Left kidney (tissue), 8 donors: ENCODE measurements at places on chromosomes 5 and 9.

DNA sequence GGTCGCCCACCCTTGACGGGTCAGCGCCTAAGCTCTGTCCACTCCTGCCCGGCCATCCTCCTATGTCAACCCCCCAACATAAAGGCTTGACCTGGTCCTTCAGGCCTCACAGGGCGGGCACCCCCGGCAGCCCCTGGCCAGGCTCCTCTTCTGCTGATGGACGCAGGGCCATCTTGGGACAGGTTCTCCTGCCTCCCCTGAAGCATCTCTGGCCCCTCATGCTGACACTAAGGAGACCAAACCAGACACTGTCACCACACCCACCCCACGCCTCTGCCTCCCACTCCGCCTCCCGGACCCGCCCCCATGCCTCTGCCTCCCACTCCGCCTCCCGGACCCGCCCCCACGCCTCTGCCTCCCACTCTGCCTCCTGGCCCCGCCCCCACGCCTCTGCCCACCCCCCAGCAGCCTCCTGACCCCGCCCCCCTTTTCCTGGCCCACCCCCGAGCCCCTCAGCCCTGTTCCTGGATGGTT lies 6.8 kb downstream of the OBP2A start:
- DNase-seq = no peak

GRCh38 chr5:14184725-14185124 lies 41.6 kb downstream of the TRIO start:
- no peak for DNase-seq

GRCh38 chr5:74426506-74426905 lies 214.0 kb downstream of the ENC1 start:
- DNase-seq = no peak

- no peak for DNase-seq
Observed at GRCh38 chr5:60722416-60722815, 22.4 kb upstream of the DEPDC1B start.

DNA sequence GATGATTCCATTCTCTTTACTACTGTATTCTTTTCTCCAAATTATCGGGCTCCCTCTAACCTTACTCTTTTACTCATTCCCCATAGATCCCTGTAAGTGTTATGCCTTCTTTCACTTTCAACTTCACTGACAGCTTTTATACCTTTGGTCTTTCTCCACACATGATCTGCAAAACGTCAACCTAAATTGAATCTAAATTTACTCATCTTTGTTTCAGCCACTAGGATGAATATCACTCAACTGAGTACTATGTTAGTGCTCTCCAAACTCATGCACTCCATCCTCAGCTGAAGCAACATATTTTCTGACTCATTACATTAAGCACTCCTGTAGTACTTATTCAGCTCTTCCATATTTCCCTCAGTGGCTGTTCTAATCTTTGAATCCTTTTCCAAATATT lies 133.4 kb downstream of the ADAMTS19 start:
- DNase-seq = no peak

- no peak for DNase-seq
Observed at GRCh38 chr5:31187591-31187990, 5.9 kb upstream of the CDH6 start.
